ENCODE measurements at places on chromosomes 5 and 9.

GRCh38 chr5:66209794-66210193 lies 65.7 kb downstream of the SREK1 start:
- DNase-seq, result no peak

- DNase-seq, result no peak
These were observed 51.1 kb downstream of the KLF4 start for GRCh38 chr9:107438211-107439031.

DNA sequence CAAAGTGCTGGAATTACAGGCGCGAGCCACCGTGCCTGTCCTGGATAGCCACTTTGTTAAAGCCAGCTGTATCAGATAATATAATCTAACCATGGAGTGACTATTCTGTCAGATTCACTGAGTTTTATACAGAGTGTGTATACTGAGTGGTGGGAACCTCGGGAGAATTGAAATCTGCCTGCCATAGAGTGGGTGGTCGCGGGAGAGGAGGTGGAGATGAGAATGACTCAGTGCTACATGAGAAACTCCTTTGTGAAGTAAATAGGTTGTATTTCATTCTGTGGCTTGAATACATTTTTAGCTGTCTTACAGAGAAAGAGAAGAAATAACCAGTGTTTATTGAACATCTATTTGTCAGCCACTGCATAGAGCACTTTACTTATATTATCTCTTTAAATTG lies 26.4 kb downstream of the ATP6V0E1 start:
- DNase-seq, result no peak

DNA sequence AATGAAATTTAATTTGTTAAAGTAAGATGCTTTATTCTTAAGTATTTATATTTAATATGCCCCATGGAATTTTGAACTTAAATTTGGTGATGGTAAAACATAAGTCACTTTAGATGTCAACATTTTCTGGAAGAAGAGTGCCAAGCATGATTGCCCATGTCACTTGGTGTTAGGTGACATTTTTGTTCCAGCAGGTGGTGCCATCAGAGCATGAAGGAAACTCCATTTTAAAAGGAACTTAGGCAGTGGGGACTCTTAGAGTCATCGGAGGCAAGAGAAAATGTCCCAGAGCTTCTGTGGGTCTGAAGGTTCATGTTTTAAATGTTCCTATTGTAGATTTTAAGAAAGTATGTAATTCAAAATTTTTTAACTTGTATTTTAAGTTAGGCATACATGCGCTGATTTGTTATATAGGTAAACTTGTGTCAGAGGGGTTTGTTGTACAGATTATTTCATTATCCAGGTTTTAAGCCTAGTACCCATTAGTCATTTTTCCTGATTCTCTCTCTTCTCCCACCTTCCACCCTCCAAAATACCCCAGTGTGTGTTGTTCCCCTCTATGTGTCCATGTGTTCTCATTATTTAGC lies 789.3 kb downstream of the SEMA5A start:
- DNase-seq, result no peak

All from nucleus accumbens (tissue), 56 donors.